ENCODE measurements at places on chromosomes 2 and 18.
A peak's percentile ranks its signal among the peaks of the same experiment; 100 is the strongest.

- no peak for DNase-seq
These were observed 2.8 kb upstream of the OTOS start for GRCh38 chr2:240143276-240143675.

DNA sequence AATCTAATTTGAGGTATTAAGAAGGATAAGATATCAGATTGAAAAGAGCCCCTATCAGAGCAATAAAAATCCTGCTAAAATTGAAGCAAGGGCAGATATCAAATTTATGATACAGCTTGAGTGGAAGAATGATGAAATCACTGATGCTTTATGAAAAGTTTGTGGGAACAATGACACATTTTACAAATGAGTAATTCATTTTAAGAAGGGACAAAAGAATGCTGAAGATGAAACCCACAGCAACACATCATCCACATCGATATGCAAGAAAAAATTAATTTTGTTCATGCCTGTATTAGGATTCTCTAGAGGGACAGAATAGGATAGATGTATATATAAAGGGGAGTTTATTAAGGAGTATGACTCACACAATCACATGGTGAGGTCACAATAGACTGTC lies 355.6 kb upstream of the GYPC start:
- DNase-seq: no peak

DNA sequence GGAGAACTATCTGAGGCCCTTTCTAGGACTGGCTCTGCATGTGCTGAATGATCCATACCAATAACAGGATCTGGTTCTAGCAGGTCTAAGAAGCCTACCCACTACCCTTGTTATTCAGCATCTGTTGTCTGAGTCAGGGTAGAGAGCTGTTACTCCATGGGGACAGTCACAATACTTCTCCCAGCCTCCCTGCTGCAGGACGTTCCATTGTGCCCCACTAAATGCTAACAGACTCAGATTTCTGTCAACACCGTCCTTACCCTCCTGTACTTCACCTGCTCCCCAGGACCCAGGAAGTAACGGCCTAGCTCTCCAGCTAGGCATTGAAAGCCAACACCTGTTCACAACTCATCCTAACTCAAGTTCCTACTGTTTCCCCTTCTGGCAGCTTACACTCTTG lies 719.7 kb upstream of the ID2 start:
- no peak for DNase-seq

- no peak for DNase-seq
These were observed 45.2 kb upstream of the ASB1 start for GRCh38 chr2:238381341-238382115.

GRCh38 chr2:112216167-112216566 lies 38.7 kb downstream of the ZC3H8 start:
- no peak for DNase-seq

DNA sequence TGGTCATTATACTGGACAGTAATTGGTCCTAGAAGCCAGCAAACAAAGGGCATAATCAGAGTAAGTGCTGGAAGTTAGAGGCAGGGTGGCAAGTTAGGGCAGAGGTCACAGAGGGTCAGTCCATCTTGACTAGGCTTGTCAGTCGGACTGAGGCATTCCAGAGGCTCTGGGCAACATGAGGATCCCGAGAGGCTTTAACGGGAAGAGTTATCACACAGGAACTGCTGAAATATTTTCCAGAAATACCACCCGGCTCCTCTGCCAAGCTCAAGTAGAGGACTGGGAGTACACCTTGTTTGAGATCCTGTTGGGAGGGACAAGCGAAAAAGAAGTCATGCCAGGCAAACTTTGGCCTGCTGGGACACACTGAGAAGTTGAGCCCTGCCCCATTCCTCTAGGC lies 13.7 kb downstream of the C2orf81 start:
- no peak for DNase-seq

DNA sequence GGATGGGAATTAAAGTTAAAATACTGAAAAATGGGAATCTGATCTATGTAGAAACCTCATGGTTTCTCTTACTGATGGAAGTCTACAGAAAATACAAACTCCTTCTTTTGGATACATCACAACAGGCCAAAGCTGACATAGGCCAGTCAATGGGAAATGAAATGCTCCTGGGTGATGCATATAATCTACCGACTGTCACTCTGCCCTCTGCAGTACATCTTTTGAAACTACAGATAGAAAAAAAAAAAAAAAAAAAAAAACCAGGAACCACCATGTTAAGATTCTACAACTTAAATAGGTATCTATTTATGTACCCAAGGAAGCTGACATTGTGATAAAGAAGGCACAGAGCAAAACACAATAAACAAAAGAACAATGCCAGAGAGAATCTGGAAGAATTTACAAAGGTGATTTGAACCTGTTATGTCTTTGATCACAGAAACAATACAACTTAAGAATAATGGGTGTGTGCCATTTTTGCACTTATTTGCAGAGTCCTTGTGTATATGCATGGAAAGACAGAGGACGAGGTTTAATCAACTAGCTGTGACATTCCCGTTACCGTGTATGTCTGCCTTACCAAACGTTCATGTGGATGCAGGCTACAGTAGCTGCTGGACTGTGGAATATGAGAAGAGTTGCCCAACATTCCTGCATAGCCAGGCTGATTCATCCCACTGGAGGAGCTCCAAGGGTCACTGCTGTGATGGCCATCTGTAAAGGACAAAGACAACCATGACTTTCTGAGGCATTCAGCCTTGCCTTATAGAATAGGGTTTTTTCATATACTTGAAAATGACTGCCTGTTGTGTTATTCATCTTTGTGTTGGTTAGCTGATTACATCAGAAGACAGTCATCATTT lies 312.7 kb downstream of the TCF4 start:
- peak; percentile 44 for DNase-seq

- DNase-seq: no peak
These were observed 58.7 kb upstream of the RMDN2 start for GRCh38 chr2:37866171-37866934.

GRCh38 chr2:54632733-54633692 lies 90.4 kb upstream of the EML6 start:
- DNase-seq: no peak

DNA sequence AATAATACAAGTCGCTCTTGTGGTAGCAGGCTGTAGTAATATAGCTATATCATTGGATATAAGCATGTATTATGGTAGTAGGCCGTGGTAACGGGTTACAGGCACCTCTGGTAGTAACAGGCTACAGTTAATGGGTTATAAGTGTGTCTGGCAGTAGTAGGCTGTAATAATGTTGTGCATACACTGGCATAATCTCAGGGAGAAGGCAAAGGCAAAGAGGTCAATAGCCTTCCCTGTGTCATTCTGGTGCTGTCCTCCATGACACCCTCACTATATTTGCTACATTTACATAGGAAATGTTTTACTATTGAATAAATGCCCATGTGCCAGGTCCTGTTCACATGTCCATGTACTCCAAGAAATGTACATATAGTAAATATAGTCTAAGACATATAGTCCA lies 12.8 kb upstream of the TNP1 start:
- no peak for DNase-seq

GRCh38 chr18:80188643-80189530 lies 58.4 kb downstream of the PARD6G start:
- no peak for DNase-seq

DNA sequence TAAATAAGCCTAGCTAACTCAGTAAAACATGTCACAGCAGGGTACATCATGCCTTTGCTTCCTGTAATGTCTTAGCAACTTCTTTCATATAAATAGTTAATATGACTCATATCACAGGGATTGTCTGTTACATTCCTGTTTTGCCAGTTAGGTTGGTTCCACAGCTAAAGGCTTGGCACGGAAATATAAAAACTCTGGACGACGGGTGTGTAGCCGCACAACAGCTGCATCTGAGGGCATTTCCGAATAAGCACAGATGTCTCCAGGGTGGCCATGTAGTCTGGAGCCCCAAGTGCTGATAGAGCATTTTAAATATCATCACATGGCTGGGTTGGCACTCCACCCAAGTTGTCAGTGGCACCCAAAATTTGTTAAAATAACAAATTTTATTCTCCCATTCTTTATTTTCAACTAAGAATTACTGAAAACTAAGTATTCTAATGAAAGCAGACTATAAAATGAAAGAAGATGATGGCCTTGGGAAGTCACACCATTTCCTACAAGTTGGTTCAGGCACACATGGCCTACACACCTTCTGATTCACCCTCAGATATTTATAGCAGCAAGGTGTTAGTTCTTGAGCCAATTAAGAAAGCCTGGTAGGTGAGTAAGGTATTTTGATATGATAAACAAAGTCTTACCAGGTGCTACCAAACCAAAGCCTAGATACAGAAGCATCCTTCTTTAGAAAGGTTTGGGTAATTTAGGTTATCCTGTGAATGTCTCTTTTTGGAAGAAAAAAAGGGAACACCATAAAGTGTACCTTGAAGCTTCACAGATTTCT lies 61.8 kb upstream of the STK17B start:
- DNase-seq: peak; percentile 41

DNA sequence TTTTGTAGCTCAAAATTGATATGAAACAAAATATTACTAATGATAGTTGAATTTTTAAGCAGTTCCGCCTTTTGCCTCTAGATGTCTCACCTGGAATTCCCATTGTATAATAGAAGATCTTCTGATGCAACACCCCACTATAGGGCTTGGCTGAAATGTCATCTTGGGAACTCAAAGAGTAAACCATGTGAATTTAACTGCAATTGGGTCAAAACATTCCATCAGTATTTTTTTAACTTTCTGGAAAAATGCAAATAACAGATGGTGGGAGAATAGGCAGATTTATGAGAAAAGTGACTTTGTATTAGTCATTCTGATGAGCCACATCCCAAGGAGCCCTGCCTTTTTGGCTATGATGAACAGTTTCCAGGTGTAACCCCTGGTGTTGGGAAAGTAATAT lies 489.9 kb downstream of the NYAP2 start:
- DNase-seq: peak; percentile 54

- no peak for DNase-seq
These were observed 468.3 kb upstream of the GYPC start for GRCh38 chr2:126187668-126188067.

DNA sequence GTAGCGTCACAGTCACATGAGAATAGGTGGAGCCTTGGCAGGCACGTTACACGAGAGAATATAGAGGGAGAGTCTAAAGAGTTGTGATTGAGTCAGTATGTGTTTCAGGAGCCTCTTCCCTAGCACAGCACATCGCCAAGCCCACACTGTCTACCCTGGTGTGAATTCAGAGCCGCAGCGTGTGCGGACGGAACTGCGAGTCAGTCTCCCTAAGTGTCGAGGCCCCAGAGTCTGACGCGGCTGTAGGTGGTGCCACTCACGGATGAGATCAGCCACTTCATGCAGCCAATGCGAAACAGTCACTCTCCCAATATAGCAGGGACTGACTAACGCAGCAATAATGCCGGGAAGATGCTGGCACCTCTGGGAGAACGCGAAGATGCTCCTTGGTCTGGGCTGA lies 587.3 kb upstream of the ID2 start:
- no peak for DNase-seq

DNA sequence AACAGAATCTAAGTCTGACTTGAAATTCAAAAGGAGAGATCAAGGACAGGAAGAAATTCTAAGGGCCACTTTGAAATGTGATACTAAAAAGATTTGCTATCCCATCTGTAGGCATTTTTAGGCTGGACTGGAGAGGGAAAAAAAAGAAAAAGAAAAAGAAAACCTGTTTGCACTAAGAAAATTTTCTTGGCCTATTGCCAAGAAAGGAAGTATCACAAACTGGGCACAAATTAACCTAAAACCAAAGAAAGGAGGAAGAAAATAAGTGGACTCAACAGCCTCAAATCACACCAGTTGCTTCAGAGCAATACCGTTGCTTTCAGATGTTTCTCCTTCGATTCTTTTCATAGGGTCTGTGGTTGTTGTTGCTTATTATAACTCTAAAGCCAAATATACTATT lies 287.9 kb upstream of the VRK2 start:
- DNase-seq: no peak

GRCh38 chr18:35368595-35368994 lies 8.5 kb downstream of the ZNF396 start:
- DNase-seq: no peak

- no peak for DNase-seq
These were observed 1.2 kb upstream of the DES start for GRCh38 chr2:219416938-219417337.

GRCh38 chr2:188582211-188582610 lies 290.5 kb downstream of the GULP1 start:
- no peak for DNase-seq

DNA sequence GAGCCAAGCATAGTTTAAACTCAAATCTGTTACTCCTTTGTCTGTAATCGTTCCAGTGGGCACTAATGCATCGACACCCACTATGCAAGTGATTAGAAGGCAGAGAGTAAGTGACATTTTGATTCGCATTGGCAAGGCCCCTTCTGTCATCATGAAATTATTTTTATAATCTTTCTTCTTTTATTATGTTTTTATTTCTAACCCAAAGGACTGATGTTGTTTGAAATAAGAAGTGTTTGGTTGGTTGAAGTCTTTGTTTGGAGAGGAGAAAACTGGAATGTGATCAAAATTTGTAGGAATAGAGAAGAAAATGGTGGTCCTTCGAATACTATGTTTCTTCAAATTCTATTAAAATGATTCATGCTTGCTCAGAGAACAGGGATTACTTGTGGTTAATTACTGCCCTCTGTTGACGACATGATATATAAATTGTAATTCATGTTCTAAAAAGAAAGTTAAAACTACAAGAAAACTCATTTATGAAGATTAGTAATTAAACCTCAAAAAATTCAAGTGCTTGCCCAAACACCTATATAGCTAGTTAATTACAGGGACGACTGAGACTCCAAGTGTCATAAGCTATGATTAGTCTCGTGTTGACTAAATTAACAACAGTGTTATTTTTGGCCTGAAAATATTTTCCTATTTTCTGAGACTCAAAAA lies 26.4 kb upstream of the TFPI start:
- DNase-seq: peak; percentile 35

DNA sequence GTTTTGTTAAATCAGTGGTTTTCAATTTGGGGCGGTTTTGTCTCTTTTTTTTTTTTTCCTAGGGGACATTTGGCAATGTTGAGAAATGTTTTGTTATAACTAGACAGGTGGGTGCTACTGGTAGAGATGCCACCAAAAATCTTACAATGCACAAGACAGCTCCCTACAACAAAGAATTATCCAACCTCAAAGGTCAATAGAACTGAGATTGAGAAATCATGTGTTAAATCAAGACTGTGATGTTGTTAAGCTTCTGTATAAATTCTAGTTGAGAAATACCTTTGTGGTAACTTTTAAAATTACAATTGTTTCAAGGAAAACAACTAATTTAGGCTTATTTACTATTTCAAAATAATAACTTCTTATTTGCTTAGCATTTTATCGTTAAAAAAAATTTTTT lies 9.4 kb upstream of the SPOPL start:
- DNase-seq: no peak

- DNase-seq: no peak
These were observed 592.7 kb upstream of the VRK2 start for GRCh38 chr2:57453945-57454344.

- DNase-seq: no peak
These were observed 236.5 kb downstream of the DYM start for GRCh38 chr18:49223837-49224529.

- DNase-seq: peak; percentile 49
These were observed 47.0 kb downstream of the CYP27C1 start for GRCh38 chr2:127173057-127173456.

DNA sequence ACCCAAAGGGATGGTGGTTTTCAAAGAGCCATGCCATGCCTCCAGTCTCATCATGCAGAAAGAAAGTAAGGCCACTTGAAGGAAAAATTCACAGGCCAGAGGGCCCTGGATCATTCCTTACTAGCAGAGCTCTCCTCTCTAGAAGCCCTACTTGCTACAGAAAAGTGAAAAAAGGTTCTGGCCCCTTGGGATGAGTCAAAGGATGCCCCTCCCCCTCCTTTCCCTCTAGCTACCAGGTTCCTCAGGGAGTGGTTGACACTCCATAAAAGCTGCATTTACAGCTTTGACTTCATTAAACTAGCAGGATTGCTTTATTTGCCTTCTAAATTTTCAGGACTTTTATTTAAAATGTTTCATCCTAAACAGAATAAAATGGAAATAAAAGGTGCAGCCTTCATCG lies 21.2 kb downstream of the OSR1 start:
- DNase-seq: no peak
